ENCODE measurements at places on chromosomes 1 and 21.

DNA sequence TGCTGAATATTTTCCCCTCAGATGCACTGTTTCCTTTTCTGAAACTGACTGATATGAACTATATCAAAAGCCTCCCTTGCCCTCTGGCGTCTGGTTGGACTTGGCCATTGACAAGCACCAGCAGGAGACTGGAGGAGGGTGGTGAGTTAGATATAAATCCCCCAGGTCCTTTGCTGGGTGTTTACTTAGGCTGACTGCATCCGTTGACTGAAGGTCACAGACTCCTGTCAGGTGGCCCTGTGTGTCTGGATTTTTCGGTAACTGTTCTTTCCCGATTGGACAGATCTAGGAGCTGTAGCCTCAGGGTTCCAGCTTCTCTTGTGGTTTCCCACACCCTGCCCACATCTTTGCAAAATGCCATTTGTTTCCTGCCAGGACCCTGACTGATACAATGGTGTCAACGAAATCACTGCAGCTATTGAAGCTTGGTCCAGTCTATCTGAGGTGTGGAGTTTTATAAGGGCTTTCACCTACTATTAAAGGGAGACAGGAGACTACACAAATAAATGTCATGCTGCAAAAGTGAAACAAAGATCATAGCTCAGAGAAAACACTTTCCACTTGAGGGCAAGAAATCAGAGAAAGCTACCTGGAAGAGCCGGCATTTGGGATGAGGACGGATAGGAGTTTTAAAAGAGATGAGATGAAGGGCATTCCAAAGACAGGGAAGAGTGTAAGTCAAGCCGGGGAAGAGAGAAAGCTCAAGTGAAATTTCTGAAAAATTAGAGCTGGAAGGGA lies 1.5 kb upstream of the MAGI3 start:
- no peak for DNase-seq

GRCh38 chr1:157695417-157695816 lies 5.2 kb downstream of the FCRL3 start:
- DNase-seq: no peak

GRCh38 chr1:72177711-72178110 lies 104.6 kb downstream of the NEGR1 start:
- DNase-seq: no peak

DNA sequence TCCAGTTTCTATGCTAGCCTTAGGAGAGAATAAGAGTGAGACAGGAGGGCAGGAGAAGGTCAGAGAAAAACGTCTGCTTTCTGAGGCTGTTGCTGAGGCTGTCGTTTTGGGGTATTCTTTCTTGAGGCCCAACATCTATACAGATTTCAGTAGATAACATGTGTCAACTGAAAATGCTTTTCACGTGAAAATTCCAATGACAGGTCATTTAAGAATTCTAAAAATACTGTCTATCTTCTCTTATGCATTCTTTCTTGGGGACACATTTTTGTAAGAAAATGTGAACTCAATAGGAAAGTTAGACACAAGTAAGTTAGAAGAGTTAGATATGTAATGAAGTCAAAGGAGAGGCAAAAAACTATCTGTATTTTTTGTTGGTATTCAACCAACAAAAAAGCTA lies 150.8 kb downstream of the TGFB2 start:
- no peak for DNase-seq

DNA sequence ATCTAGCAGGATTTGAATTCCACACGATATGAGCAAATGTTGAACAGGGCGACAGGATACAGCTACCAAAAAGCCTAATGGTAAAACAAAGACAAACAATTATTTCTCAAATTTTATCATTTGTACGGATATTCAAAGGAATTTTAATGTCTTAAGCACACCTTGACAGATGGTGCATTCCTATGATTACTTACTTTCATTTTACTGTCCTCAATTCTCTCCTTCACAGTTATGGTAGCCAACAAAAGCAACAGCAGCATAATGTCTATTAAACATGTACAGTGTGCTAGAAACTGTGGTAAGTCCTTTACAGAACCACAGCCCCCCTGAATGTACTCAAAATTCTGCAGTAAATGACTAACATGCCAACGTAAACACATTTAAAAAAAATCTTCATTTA lies 365.8 kb downstream of the SMYD3 start:
- DNase-seq: no peak

DNA sequence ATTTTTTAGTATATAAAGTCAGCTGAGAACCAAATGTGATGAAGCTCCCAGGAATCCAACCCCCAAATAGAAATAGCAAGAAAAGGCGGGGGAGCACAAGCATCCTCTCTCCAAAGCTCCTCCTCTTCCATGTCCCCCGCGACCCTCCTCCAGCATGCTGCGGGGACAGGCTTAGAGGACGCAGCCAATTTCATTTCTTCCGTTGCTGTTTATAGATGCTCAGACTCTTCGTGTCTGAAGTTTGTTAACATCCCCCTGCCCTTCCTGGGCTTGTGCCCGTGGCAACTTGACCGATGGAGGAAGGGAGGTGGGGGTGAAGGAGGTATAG lies 754 bp upstream of the NPPA start:
- no peak for DNase-seq

Data from NCI-H1436 treated with DMSO at 0.1 percent for 48 hours (cell line).